Naive thymus-derived CD4-positive, alpha-beta T cell (primary cell): ENCODE measurements at places on chromosomes 5 and 9. TPM values are rescaled to one million over a fixed set of nuclear protein-coding genes. Genes with fewer than 3 reads are reported as not detected.

The FOXD4L4 gene
- not detected for polyA plus RNA-seq

DNA sequence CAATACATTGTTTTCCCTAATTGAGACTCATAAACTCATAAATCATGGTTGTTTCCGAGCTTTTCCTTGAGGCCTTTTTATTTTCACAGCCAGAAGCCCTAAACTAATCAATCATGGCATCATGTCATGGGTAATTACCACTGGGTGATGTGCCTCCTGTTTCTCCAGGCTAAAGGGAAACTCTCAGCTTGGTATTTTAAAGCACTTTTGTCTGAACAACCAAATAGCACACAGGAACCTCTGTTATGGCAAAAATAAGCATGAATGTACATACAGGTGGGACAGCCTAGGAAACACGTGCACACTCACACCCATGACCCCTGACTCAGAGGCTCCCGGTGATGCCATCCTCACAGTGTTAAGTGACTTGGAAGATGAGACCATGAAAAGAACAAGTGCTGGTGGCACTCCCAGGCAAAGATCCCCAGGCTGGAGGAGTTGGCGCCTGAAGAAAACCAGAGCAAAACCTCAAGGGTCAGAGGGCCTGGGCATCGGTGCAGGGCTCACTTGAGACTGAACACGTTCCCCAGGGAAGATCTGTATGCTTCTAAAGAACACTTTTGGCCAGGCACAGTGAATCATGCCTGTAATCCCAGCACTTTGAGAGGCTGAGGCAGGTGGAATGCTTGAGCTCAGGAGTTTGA, 154.3 kb downstream of the ROR2 start:
- DNase-seq: no peak

GRCh38 chr9:19009391-19009965, 23.5 kb downstream of the SAXO1 start:
- no peak for DNase-seq

The SPATA31A7 gene
- polyA plus RNA-seq: not detected

DNA sequence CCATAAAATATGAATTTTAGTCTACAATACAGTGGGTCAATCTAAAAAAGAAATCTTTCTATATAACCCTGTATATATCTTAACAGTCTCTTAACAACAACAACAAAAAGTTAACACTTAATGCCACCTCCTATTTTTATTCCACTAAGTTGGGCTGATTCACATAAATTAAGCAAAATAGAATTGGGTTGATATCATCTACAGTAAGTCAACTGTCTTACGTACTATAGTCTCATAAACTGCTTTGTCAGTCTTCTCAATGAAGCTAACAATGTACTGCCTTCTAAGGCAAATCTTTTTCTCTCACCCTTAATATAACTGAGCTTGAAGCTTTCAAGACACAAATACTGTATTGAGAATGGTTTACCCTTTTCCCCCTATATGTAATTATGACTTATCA, 185.7 kb downstream of the ADAMTS6 start:
- no peak for DNase-seq

- DNase-seq: no peak
Observed at GRCh38 chr5:13108265-13108664, 836.2 kb downstream of the DNAH5 start.

DNA sequence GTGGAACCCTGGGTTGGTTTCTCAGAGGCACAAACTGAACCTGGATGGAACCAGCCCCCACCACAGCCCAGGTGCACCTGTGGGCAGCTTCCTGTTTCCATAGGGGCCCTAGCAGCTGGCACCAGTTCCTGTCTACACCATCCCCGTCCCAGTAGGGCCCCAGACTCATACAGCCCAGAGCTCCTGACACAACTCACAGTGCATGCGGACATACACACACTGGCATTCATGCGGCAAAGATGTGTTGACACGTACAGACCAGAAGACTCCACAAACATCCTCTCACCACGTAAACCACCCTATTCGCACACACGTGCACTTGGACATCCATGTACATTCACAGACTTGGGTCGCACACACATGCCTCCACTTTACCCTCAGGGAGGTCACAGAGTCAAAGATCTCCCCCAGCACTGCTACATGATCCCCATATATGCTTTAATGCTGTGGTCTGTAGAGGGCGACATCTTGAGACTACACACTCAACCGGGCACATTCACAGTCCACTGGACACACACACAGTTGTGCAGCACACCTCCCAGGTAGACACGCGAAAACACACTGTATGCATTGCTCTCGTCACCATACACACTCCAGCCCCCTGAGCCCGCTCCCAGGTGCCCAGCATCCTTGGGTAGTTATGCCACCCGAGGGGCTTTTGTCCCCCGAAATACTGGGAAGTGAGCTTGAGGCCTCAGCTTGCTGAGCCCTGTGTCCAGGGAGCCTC, 22.4 kb downstream of the CXXC5 start:
- no peak for DNase-seq

DNA sequence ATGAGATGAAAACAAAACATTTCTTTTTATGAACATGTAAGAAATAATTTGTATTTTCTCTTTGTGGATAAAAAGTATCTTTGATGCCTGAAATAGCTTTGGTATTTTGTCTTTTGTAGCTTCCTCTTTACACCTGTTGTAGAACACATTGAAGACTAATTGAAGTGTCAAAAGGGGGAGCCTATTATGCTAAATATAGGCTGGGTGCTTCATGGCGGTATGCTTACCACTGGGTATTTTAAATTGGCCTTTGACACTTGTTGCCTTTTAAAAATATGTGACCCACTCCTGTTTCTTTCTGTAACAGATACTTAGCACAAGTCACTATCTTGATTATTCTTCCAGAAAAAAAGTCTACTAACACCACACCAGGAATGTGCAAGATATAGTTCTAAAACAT, 226.4 kb downstream of the KIAA0825 start:
- no peak for DNase-seq

The MAMDC2 gene
- not detected for polyA plus RNA-seq

DNA sequence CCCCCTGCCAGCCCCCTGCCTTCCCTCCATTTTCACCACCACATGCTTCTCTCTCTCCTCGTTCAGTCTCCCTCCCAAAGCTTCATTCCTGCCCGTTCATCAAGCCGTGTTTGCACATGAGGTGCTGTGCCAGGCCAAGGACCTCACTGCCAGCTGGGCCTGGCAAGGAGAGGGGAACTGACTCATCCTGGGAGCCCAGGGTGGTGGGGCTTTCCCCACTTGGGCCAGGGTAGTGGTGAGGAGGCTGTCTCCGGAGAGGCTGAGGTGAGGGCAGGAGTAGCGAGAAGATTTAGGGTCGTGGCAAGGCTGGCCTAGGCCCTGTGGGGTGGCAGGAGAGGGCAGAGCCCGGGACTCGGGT, 30.4 kb upstream of the NOTCH1 start:
- DNase-seq: no peak

GRCh38 chr9:70475211-70475610, 60.8 kb upstream of the KLF9 start:
- no peak for DNase-seq

GRCh38 chr9:23686257-23686656, 139.8 kb downstream of the ELAVL2 start:
- DNase-seq: no peak

The RNF180 gene
- not detected for polyA plus RNA-seq
